GM12891 (cell line): ENCODE measurements at places on chromosomes 3 and 15.

- DNase-seq: no peak
Observed at GRCh38 chr3:135017003-135017893, 222.2 kb downstream of the EPHB1 start.

DNA sequence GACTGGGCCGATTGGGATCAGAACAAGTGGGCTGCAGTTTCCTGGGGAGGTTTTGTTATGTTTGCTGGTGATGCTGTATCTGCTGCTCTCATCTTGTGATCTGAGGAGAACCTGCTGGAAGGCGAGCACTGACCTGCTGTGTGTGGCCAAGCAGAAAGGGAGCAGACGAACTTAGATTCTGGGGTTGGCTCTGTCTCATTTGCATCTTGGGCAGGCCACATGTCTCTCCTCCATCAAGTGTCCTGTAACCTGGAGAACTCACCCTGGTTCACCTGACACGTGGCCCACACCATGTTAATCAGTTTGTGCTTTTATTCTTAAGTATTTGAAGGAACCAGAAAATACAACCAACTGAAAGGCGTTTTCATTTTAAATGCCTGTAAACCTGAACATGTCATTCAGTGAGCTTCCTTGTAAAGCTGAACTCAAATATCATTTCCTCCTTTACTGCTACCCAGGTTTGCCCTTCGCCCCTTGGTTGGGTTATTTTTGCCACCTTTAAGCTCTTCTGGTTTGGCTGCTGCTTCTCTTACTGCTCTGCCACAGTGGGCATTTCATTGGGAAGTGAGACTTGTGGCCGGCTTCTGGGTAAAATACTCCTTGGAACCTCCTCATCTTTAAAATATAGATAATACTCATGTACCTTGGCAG is 33.5 kb upstream of the TRAK1 start:
- no peak for DNase-seq

DNA sequence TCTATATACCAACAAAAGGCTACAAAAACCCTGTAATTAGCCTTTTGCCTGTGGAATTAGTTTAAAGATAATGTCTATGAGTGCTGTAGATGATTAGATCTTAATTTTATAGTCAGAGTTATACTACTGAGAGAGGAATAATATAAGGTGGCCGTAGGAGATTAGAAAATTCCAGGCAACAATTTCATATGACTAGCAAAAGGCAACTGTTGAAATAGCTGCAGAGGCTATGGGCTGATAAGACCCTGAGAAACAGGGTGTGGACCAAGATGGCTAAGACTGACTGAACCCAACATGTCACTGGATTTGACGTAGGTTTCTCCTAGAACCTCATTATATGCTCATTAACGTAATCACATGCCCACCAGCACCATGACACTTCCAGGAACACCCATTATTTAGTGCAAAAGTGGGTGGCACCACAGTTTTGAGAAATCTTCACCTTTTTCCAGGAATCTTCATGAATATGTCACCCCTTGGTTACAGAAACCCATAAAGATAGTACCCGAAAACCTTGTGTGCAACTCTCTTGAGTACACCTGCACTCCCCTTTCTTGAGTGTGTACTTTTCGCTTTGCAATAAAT is 29.1 kb upstream of the SCG3 start:
- DNase-seq: no peak

DNA sequence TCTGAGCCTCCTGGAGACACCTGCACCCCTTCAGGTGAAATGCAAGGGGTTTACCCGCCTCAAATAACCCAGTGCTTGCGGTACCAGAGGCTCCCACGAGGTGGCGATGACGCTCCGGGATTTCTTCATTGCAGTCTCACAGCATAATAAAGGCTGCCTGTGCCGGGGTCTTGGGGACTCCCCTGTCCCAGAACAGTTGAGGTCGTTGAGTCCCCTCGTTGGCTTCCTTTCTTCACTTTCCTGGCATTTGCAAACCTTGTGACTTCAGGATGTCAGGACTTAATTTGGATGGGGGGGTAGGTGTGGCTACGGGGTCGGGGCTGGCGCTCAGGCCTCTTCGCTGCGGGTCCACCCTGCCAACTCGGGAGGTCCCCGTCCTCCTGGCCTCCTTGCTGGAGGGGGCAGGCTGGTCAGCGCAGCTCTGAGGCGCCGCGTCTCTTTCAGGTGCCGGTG is 1.3 kb downstream of the GNAT1 start:
- peak; percentile 79 for DNase-seq

GRCh38 chr3:187741403-187742350 is 3.6 kb downstream of the BCL6 start:
- DNase-seq: no peak

DNA sequence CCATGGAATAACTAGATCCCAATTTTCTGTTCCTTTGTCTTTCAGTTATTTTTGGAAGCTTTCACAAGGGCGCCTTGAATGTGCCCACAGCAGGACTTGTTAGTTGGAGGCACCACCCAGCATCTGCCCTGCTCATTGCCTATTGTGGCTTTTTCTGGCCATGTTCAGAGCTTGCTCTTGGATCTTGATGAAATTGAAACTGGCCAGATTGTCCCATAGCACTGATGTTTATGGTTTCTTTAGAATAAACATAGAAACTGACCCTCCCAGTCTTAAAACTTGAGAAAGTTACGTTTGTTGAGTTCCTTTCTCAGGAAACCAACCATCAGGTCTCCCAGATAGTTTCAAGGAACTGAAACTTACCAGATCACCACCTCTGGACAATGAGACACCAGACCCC is 474.7 kb downstream of the IL5RA start:
- DNase-seq: no peak

DNA sequence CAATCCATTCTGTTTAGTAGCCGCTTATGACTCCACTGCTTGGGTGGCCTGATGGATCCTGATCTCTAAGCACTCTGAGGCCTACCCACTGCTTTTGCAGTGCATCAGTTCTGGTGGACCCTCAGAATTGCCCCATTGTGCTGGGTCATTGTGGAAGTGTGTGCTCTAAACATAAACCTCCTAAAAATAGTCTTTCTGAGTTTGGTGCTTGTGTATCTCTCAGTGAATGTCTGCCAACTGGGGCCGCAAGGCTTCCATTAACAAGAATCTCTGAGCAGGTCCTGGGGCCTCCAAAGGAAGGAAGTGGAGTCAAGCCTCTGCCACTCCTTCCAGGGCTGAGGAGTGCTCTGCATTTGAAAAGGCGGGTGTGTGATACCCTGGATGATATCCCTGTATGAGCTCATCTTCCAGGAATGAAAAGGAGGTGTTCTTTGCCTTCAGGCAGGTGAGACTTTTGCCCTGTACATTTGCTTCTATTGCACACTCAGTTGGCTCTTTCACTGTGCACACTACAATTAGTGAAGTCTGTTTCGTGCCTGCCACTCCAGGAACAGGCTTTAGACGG is 80.0 kb upstream of the CACNA2D3 start:
- DNase-seq: no peak

GRCh38 chr3:46359733-46360493 is 6.0 kb downstream of the CCR2 start:
- no peak for DNase-seq

DNA sequence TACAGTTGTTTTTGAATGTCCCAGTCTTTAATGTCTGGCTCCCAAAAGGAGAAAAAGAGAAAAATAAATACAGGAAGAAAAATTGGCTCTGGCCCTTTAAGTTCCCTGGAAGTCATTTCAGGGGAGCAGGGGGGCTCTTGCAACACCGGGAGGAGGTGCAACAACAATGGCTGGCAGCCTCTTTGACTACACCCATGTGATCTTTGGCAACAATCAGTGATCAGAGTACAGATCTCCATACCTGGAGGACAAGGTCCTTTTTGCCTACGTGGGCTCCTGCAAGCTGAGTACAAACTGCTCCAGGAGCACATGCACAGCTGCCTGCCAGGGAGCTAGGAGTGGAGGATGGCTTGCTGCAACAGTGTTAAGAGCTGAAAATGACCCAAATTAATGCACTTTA is 63.9 kb downstream of the GLCE start:
- DNase-seq: no peak

DNA sequence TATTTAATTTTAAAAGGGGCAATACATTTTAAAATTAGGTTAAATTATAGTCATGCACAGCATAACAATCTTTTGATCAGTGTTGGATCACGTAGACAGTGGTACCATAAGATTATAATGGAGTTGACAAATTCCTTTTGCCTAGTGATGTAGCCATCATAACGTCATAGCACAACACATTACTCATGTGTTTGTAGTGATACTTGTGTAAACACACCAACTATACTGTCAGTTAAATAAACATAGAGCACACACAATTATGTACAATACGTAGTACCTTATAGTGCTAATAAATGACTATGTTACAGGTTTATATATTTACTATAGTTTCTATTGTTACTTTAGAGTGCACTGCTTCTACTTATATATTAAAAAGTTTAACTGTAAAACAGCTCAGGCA is 31.2 kb downstream of the FOXB1 start:
- DNase-seq: no peak

DNA sequence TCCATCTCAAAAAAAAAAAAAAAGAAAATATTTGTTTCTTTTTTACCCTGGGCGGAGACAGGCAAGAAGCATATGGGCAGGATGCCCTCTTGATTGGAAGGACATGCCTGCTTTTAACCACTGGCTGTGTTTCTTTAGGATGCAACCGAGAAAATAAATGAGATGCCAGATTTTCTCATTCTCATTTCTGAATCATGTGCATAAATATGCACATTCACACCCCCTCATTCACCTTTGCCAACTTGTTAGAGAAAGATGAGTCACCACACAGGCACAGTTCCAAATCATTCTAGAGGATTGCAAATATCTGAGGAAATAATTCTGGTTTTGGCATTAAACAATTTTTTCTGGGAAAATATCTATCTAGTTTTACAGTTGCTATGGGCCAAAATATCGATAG is 3.3 kb downstream of the LIPH start:
- no peak for DNase-seq

GRCh38 chr3:40968666-40969065 is 230.6 kb upstream of the CTNNB1 start:
- DNase-seq: no peak

DNA sequence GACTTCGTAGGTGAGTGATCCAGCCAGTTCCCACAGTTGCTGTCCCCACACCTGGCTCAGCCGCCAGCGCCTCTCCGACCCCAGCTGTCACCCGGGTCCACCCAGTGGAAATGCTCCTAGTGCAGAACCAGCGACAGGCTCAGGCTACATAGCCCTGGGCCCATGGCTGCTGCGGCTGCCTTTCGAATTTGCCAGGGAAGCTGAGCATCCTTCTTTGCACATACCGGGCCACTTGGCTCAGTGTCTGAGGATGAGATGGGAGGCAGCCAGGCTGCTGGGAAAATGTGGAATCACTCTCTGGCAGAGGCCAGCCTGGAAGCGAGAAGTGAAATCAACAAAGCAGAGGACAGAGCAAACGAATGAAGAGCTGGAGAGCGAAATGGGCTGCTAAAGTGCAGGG is 80.1 kb downstream of the ST8SIA2 start:
- DNase-seq: no peak

DNA sequence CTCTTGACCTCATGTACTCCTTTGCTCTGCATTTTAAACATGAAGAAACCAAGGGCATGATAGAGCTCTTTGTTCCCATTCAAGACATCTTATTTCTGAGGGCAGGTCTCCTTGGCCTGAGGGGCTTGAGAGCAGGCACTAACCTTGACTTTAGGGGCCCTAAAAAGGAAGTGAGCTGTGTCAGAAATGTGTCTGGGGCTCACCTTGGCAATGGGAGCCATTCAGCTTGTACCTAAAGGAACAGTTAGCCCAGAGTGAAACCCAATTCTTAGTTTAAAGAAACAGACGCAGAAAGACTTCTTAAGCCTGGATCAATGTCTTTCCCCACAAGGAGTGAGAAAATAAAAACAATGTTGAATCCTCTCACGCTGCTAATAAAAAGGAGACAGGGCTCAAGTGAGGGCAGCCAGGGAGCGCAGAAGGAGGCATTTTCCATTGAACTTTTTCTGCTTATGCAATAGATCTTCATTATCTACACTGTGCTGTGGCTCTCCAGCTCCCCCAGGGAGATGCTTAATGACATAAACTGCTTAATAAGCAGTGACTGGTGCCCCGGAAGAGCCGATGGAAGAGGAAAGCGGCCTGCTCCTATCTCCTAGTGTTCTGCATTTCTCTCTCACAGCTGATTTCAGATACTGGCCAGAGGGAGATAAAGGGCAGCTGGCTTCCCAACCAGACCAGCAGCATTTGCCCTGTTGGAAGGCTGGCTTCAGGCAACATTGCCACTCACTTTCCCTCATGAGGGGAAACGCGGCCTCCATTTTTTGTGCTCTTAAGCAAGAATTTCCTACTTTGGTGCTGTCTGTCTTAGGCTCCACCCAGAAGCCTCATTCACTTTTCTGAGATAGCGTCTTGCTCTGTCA is 152.0 kb downstream of the OPA1 start:
- no peak for DNase-seq

GRCh38 chr15:101434032-101434920 is 55.2 kb downstream of the PCSK6 start:
- no peak for DNase-seq

GRCh38 chr3:138124706-138125355 is 7.4 kb downstream of the A4GNT start:
- DNase-seq: no peak

GRCh38 chr3:67048067-67048714 is 50.1 kb downstream of the KBTBD8 start:
- DNase-seq: no peak

DNA sequence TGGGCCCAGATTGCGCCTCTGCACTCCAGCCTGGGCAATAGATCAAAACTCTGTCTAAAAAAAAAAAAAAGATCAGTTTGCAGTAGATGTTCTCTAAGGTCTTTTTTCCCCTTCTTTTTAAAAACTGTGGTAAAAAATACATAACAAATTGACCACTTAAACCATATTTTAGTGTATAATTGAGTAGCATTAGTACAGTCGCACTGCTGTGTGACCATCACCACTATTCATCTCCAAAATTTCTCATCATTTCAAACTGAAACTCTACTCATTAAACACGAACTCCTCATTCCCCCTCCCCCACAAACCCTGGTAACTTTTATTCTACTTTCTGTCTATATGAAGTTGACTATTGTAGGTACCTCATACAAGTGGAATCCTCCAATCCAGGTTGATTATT is 160.3 kb downstream of the PEX5L start:
- DNase-seq: no peak

- no peak for DNase-seq
Observed at GRCh38 chr3:187661267-187661666, 8.9 kb downstream of the SST start.

- DNase-seq: no peak
Observed at GRCh38 chr15:74624020-74624602, 8.5 kb downstream of the CLK3 start.

DNA sequence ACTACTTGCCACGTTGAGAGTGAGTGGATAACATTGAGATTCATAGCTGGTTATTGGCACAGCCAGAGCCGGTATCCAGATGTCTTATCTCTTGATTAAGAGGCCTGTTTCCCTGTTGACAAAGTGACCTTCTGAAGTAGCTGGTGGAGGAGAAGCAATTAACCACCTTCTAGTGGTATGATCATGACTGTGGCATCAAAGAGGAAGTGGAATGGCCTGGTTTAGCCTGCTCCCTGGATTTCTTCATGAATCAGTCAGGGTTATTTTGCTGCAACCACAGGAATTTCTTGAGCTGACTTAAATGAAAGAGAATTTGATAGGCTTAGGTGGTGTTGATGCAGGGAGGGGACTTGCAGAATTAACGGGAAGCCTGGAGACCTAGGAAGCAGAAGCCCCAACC is 398.3 kb downstream of the MFSD1 start:
- no peak for DNase-seq

GRCh38 chr3:124986192-124987143 is 51.9 kb upstream of the MUC13 start:
- DNase-seq: no peak
